ENCODE measurements at places on chromosomes 13 and 19.

- DNase-seq = no peak
Measured at GRCh38 chr19:41307954-41308449, 2.0 kb upstream of the CCDC97 start.

DNA sequence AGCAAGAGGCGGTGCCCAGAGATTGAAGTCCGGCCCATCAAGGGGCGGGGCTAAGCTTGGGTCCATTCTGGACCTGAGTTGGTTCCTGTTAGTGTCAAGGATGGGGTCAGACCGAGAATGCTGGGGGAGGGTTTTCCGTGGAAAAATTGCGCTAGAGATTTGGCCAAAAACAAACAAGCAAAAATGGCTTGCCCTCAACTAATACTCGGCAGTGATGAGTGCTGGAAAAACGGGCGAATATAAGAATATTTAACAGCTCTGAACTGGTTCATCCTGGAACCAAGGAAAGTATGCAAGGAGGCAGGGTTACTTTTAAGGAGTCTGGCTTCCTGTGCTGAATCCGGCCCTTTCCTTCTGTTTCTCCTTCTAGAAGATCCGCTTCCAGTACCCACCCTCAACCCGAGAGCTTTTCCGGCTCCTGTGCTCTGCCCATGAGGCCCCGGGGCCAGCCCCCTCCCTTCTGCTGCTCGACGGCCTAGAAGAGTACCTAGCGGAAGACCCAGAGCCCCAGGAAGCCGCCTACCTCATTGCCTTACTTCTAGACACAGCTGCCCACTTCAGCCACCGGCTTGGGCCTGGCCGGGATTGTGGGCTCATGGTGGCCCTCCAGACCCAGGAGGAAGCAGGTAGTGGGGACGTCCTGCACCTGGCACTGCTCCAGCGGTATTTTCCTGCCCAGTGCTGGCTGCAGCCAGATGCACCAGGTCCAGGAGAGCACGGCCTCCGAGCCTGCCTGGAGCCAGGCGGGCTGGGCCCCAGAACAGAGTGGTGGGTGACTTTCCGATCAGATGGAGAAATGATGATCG, 880 bp downstream of the SWSAP1 start:
- no peak for DNase-seq

DNA sequence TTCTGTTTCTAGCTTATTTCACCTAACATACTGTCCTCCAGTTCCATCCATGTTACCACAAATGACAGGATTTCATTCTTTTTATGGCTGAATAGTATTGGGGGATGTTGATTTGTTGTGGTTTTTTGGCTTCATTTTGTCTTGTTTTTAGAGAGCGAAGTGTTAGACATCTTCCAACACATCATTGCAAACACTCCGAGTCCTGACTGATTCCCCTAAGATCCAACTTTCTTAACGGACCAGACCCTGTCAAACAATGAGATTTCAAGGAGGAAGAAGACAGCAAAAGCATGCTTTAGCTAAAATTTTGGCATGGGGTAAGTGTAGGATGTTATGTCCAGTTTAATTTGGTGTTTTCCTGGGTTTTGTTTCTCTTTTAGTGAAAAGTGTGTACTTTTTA, 3.8 kb upstream of the CASP14 start:
- no peak for DNase-seq

- no peak for DNase-seq
Measured at GRCh38 chr19:42366673-42367072, 23.4 kb downstream of the CNFN start.

DNA sequence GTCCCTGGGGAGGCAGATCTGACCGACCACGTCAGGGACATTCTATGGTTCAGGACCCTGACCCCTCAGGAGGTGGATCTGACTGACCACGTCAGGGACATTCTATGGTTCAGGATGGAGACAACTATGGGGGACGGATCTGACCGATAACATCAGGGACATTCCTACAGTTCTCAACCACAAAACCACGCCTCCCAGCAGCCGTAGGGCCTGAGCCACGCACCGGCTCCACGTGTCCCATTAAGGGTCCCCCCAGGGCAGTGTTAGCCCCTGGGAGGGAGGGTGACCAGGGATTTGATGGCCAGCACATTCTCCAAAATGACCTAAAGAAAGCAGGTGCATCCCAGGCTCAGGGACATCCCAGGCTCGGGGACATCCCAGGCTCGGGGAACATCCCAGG, 49.0 kb upstream of the C13orf46 start:
- no peak for DNase-seq

- no peak for DNase-seq
Measured at GRCh38 chr13:52975161-52975560, 53.5 kb upstream of the OLFM4 start.

DNA sequence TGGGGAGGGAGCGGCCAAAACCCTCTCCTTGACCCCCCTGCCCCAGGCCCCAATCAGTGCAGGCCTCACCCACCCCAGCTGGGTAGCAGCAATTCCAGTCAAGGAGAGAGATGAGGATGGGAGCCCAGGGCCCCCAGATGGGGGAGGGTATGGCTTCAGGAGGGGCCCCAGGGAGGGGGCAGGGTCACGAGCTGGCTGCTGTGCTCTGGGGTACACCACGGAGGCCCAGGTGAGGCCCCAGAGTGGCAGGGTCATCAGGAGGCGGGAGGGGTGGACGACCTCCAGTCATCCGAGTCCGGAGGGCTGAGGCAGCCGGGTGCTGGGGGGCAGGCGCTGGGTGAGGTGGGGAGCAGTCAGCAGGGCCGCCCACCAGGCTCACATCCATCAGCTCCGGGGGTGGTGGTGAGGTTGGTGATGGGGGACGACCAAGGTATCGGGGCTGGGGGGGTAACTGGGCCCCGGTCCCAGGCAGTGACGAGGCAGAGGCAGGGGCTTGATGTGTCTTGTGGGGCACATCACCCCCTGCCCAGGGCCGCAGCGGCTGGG, 8.4 kb downstream of the DYRK1B start:
- no peak for DNase-seq

DNA sequence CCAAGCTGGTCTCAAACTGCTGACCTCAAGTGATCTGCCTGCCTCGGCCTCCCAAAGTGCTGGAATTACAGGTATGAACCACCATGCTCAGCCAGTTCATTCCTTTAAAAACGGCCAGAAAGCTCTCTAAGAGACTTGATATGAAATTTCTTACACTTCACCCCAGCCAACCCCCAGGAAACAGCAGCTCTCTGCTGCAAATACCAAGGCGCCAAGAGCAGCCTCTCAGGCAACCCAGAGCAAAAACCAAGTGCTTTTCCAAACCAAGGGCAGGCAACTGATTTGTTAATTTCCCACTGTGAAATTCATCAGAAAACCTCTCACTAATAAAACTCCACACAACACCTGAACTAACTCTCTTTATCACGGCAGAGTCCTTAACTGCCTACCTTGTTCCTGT, 44.9 kb downstream of the LATS2 start:
- no peak for DNase-seq

DNA sequence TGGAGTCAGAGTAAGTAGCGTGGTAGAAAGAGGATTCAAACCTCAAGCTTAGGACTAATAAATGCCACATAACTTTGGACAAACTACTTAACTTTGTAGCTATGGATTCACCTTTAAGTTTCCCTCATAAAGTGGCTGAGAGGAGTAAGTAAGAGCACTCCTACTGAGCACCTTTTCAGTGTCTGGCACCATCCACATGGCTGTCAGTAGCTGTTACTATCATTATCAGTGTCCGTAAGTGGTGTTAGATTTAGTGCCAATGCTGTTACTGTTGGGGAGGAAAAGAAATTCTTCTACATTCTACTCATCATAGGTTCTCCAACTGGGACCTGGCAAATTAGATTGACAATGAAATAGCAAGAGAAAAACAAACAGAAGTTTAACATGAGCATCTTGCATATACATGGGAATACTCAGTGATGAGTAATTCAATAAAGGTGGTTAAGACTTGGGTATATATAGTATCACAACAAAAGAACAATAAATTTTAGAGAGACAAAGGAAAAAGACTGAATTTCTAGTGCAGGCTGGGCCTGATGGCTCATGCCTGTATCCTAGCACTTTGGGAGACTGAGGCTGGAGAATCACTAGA, 165.6 kb upstream of the NBEA start:
- no peak for DNase-seq

DNA sequence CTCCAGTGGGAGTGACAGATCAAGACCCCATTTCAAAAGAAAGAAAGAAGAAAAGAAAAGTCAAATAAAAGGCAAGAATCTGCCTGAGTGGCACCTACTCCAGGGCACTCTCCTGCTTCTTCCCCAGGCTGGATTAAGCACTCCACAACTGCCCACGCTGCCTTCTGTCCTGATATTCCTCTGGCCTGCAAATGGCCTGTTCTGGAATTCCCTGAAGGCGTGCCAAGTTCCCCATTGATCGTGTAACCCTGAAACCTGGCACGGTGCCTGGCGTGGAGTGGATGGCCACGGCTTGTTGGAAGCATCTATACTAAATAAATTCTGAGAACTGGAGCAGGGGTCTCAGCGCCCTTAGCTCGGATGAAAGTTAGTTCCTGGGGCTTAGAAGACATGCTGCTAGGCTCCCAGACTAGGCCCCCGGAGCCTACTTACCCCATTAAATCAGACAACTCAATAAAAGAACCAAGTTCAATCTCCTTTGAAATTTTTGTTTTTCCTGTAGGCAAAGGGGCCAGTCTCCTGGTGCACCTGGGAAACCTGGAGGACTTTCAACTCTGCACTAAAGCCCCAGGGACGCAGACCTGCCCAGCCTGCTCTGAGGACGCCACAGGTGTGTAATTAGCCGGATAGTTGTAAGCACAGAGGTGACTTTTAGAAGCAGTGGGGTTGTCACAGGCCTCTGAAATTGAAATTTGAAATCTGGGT, 21.9 kb downstream of the ANKRD27 start:
- DNase-seq = peak; percentile 27

- no peak for DNase-seq
Measured at GRCh38 chr13:100584896-100585295, 3.7 kb downstream of the GGACT start.

GRCh38 chr19:30784850-30785457, 412.8 kb downstream of the ZNF536 start:
- peak; percentile 89 for DNase-seq

GRCh38 chr13:28320884-28321574, 173.9 kb downstream of the FLT1 start:
- DNase-seq = no peak

DNA sequence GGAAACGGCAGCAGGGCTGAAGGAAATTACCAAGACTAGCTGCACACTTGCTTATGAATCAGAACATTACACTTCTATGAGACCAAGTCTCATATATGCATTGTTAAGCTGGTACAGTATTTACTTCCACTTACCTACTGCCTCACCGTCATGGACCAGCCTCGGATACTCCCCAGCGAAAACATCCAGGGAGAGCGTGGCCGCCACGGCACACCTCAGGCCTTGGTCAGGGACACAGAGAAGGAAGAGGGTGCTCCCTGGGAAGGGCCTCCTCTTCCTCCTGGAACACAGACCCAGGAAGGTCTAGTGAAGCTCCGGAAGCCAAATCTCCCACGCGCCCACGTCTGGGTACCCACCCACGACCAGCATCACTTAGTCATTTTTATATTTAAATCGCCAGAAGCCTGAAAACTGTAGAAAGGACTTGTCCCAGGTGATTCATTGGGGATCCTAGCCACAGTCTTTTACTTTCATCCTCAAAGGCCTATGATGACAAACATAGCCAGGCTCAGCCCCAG, 24.4 kb upstream of the MTIF3 start:
- DNase-seq = no peak

DNA sequence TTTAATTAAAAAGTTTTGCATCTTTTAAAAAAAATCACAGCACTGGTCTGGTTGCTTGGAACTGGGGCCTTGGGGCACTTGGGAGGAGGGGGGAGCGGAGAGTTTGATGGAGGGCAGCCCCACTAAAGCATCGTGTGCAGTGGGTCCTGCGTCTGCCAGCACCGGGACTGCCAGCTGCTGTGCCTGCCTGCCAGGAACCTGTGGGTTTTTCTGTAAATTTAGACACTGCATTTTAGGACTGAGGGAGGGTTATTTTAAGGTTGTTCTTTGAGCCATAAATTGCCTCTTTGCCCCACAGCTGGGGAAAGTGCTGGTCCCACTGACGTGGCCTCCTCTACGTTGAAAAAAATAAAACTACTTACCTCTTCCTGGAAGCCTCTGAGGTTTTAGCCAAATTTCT, 2.9 kb downstream of the KLF2 start:
- no peak for DNase-seq

DNA sequence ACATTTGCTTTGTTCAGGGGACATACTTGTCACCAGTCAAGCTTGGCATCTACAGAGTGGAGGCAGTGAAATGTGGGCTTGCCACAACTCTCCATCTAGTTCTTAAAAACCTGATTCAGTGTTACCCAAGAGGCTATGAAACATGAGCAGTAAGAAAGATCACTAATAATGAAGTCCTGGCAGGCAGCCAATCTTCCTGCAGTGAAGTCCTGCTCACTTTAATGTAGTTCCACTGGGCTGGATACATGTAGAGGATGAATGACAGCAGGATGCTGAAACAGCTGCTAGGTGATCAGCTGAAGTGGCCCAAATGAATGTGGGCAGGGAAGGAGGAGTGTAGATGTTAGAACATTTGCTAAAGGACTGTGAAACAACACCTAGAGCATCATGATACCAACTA, 1213.1 kb downstream of the OLFM4 start:
- DNase-seq = no peak

GRCh38 chr19:15869109-15869555, 28.7 kb downstream of the CYP4F2 start:
- peak; percentile 56 for DNase-seq

GRCh38 chr19:37905946-37906868, at the start of gene WDR87:
Gene WDR87 (minus strand): TSS chr19:37906594. CDS start chr19:37898239, 8,355 bp downstream.
- DNase-seq = no peak

DNA sequence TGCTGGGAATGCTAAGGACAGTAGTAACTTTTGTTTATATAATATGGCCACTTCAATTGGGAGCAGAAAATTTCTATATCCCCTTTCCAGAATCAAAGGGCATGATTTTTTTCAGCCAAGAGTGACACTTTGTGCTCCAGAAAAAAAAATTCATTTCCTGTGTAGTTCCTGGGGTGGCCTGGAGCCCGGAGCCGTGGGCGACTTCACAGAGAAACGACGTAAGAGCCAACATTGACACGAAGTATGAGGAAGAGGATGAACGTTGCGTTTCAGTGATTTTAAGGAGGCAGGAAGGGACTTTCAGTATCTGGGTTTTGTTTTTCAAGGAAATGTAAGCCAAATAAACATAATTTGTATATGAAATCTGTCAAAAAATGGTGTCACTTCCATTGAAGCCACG, 187.6 kb downstream of the STK24 start:
- DNase-seq = no peak

- DNase-seq = peak; percentile 96
Measured at GRCh38 chr19:7535047-7535997, at the start of gene PNPLA6. Gene PNPLA6 (plus strand): TSS chr19:7535717. CDS start chr19:7535789, 72 bp downstream.

GRCh38 chr13:74678308-74678965, 544.2 kb upstream of the KLF12 start:
- DNase-seq = no peak

GRCh38 chr19:11191934-11192333, 5.4 kb downstream of the KANK2 start:
- no peak for DNase-seq

DNA sequence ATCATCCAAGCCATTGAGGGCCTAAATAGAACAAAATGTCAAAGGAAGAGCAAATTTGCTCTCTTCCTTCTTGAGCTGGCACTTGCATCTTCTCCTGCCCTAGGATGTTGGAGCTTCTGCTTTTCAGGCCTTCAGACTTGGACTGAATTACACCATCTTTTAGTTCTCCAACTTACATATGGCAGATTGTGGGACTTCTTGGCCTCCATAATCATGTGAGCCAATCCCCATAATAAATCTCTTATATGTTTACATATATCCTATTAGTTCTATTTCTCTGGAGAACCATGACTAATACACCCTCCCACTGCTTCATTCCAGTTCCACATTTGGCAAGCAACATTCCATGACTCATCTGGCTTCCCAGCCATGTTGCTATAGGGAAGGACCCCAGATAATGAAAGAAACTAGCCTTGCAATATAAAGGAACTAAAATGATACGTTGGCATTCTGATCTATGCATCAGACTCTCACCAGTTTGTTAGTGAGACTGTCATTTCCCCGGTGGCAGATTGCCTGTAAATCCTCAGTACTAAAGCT, 11.0 kb upstream of the ACOD1 start:
- DNase-seq = peak; percentile 99

All from inflammatory macrophage treated with lipopolysaccharide for 1 hour (primary cell).